Activated naive CD8-positive, alpha-beta T cell treated with anti-CD3 and anti-CD28 coated beads, Interleukin-2, amount 50 U/mL, for 16 hours (primary cell): ENCODE measurements at places on chromosomes 5 and 9.

- no peak for DNase-seq
Measured at GRCh38 chr5:175765858-175766257, 105.5 kb upstream of the CPLX2 start.

GRCh38 chr9:129714511-129715061 is 38.3 kb downstream of the PTGES start:
- no peak for DNase-seq

DNA sequence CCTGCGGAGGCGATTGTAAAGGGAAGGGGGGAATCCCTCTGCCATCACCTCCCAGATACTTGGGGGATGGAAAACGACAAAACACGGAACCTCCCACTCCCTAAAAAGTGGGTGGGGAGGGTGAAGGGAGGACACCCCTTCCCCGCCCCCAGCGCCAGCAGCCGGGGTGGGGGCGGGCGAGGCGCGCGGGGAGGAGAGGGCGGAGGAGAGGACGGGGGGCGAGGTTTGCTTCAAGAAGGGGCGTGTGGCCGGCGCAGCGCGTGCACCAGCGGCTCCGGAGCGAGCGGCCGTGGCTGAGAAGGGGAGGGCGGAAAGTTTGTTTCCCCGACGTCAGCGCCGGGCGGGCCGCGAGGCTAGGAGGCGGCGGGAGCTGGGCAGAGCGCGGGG is at the start of gene PRRX2:
TSS of gene PRRX2 (plus strand) at position 259 of the 387 bp plus-strand sequence. CDS start 221 bp downstream, outside the sequence.
- DNase-seq, result no peak

DNA sequence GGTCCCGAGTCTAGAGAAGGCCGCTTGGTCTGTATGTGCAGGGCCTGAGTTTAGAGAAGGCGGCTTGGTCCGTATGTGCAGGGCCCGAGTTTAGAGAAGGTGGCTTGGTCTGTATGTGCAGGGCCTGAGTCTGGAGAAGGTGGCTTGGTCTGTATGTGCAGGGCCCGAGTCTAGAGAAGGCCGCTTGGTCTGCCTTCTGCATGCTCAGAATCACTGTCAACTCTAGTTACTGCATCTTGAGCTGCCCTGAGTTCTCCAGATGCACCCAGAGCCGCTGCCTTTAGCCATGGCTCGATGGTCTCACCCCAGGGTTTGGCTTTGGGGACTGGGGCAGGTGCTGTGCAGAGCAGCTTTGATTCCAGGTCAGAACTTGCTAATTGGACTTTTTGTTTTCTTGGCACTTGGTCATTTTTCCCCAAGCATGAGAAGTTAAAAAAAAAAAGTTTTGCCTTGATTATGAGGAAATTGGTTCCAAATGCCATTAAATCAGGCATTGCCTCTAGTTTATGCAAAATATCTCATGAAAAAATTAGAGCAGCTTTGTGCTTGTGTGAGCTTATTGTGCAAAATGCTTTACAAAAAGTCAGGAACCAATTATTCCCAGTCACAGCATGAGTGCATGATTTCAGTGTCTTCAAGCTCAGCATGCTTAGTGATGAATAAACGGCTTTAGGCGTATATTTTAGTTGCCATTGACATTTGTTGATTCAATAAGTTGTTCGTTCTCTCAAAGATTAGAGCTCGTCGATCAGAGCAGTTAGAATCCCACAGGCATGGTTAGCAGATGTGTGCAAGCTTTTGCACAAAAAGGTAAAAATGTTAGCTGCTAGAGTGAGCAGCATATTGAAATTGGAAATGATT is 25.4 kb upstream of the EXOC3 start:
- DNase-seq, result no peak

GRCh38 chr9:135410831-135411473 is 68.6 kb upstream of the PPP1R26 start:
- DNase-seq, result no peak

GRCh38 chr9:18397076-18397475 is 76.9 kb upstream of the ADAMTSL1 start:
- no peak for DNase-seq

GRCh38 chr5:142387024-142387682 is 62.3 kb upstream of the SPRY4 start:
- no peak for DNase-seq

GRCh38 chr9:131744720-131745201 is 4.9 kb upstream of the RAPGEF1 start:
- DNase-seq, result no peak

- no peak for DNase-seq
Measured at GRCh38 chr5:109703829-109704228, 14.1 kb downstream of the MAN2A1 start.

GRCh38 chr9:37242089-37242488 is 121.7 kb downstream of the ZCCHC7 start:
- DNase-seq, result no peak

DNA sequence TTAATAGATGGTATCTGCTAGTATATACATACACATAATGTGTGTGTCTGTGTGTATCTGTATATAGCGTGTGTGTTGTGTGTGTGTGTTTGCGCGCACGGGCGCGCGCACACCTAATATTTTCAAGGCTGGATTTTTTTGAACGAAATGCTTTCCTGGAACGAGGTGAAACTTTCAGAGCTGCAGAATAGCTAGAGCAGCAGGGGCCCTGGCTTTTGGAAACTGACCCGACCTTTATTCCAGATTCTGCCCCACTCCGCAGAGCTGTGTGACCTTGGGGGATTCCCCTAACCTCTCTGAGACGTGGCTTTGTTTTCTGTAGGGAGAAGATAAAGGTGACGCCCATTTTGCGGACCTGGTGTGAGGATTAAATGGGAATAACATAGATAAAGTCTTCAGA is 757 bp downstream of the FXN start:
- no peak for DNase-seq

GRCh38 chr5:171663311-171664085 is 122.1 kb upstream of the SMIM23 start:
- no peak for DNase-seq

GRCh38 chr5:114001076-114001475 is 360.8 kb upstream of the KCNN2 start:
- no peak for DNase-seq

DNA sequence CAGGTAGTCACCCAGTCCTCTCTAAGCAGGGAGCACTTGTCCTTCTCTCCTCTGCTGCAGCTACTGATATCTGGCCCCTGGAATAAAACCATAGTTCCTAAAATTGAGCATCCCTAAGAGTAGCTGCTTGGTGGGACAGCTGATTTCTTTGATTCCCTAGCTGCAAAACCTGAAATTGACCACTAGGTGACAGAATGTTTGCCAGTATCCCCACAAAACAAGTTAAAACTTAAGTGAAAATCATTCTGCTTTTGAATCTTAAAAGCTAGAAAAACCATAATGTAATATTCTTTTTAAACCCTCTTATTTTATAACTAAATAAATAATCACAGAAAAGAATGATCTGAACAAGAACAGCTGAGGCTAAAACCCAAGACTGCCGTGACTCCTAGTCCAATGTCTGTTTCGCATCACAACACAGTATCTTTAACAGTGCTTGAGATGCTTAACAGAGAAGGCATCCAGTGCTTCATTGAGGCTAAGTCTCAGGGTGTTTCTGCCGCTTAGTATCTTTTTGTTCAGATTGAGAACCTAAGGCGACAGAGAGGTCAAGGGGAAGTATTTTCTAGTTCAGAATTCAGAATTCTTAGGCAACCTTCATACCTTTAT is 24.4 kb upstream of the TAL2 start:
- no peak for DNase-seq

GRCh38 chr9:15243081-15243480 is 63.9 kb downstream of the TTC39B start:
- DNase-seq, result no peak

- no peak for DNase-seq
Measured at GRCh38 chr9:72052122-72052521, 8.3 kb downstream of the C9orf57 start.

DNA sequence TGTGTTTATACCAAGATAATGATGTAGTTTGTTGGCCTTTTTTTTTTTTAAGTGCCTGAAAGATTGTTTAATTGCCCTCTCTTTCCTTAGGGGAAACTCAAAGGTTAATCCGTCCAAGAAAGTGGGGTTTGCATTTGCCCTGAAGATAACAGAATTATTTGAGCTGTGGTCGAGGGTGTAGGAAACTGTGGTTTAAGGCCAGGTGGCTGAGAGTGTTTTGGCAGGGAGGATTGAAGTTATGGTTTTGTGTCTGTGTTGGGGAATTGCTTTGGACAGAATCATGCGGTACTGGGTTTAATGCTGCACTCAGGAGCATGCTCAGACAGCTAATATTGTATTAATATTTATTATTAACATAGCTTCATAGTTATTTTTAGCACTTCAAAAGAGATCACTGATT is 509.8 kb downstream of the EBF1 start:
- DNase-seq, result no peak

DNA sequence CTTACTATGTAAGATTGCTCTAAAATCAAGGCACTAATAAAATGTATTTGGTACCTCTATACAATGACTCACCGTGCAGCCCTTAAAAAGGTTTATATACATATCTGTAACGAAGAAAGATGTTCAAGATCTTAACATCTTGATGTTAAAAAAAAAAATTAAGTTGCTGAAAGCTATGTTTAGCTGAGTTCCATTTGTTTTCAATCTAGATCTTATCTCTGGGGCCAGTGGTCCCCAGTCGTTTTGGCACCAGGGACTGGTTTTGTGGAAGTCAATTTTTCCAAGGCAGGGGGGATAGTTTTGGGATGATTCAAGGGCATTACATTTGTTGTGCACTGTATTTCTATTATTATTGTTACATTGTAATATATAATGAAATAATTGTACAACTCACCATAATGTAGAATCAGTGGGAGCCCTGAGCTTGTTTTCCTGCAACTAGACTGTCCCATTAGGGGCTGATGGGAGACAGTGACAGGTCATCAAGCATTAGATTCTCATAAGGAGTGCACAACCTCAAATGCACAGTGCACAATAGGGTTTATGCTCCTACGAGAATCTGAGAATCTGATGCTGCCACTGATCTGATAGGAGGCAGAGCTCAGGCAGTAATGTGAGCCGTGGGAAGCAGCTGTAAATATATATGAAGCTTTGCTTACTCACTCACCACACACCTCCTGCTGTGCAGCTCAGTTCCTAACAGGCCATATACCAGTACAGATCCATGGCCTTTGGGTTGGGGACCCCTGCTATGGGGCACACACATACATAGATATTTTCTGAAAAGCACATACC is 27.6 kb upstream of the TSLP start:
- no peak for DNase-seq

DNA sequence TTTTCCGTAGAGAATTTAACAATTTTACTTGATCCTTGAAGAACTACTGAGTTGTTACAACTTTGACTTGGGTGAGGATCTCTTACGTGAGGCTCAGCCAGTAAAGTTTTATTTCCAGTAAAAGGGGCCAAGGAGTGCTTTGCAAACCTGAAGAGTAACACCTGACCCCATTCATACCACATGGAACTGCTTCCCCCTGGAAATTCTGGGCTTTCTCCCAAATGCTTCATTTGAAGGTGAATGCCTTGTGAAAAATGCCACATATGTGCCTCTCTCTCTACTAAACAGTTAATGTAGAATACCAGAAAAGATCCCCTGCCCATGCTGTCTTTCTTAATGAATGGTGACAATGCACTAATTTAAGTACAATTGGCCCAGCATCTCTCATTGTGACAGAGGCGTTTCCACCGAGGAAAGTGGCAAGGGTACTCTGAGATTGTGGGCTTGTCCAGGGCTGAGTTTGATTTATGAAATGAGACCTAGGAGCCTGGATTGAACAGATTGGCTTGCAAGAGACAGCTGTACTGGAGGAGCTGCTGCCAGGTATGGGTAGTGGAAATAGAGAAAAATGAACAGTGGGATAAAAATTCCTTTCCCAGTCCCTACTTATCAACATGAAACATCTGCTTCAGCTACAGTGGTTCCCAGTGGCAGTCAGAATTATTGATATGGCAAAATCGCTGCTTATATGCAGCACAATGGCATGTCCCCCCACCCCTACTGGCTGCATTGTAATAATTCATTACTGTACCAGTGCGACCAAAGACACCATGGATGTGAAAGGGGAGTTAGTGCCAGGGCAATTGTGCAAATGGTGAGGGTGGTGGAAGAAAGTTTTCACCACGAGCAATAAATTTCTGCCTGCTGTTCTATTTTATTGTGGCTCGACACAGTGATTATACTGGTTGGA is 843.7 kb upstream of the WWC1 start:
- no peak for DNase-seq

- no peak for DNase-seq
Measured at GRCh38 chr9:94160594-94161501, 76.6 kb downstream of the PTPDC1 start.

DNA sequence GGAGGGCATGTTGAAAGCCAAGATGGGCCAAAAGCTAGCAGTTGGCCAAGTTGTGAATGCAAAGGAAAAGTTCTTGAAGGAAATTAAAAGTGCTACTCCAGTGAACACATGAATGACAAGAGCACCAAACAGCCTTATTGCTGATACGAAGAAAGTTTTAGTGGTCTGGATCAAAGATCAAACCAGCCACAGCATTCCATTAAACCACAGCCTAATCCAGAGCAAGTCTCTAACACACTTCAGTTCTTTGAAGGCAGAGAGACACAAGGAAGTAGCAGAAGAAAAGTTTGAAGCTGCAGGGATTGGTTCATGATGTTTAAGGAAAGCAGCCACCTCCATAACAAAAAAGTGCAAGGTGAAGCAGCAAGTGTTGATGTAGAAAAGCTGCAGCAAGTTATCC is 71.6 kb downstream of the ERCC6L2 start:
- DNase-seq, result no peak

GRCh38 chr5:6365142-6365976 is 13.0 kb downstream of the MED10 start:
- DNase-seq, result no peak

DNA sequence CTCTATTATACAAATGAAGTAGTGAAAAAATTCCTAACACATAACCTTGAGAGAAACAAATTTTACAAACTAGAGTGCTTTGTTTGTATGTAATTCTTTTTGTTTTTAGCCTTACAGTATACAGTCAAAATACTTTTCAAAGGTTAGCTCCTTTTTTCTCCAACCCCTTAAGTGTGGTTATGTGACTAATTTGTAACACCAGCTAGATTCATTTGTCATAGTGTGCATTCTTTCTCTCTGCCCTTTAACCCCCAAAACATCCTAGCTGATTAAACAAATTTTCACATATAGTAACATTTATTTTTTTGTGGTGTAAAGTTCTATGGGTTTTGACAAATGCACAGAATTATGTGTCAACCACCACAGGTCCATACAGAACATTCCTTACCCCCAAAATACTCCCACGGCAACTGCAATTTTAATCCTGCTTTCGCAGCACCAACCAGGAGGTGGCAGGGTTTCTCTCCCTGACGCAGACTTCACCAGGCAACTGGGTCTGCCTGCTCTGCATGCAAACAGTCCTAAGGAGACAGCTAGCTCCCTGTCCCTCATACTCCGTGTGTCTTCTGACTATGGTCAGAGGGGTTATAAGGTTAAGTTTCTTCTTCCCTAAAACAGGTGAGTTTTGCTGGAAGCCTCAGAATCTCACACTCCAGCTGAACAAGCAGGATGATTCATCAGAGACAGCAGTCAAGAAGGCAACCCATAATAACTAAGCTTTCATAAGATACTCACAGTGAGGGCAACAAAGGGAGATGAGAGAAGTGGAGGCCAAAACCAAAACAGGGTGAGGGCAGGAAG is 44.5 kb upstream of the NR5A1 start:
- no peak for DNase-seq
